Neural progenitor cell (in vitro differentiated cells): ENCODE measurements at places on chromosomes 12 and 14.

- no peak for DNase-seq
These were observed 19.7 kb upstream of the RAB35 start for GRCh38 chr12:120136093-120136770.

DNA sequence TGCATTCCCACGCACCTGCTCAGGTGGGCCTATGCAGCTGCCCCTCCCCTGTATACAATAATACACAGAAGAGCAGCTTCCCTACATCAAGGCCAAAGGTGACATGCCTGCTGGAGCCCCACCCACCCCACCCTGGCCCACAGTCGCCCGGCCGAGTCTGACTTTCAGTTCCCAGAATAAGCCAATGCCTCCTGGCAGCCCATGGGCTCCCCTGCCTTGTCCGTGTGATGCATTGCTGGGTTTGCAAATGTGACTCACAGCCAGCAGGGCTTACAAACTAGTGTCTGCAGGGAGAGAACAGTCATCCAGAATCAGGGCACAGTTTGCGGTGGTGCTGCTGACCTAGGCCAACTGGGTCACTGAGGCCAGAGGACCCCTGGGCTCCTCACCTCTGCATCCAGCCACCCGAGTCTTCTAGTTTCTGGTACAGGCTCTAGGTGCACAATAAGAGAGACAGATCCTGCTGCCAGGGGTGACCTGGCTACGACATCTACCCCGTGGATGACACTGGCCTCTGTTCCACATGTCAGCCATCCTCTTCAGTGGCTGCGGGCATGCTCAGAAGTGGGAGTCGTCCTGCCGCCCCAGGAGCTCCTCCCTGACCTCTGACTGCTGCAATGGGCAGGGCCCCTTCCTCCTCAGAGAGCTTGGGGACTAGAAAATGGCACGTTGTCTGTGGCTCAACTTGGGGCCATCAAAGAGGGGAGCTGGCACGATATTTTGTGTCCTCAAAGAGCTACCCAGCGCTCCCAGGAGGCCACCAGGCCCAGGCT is 84.5 kb downstream of the CHGA start:
- no peak for DNase-seq

- DNase-seq: no peak
These were observed 93.9 kb downstream of the SLC16A7 start for GRCh38 chr12:59689776-59690175.

- DNase-seq: no peak
These were observed 37.2 kb upstream of the RMST start for GRCh38 chr12:97425380-97425779.

- no peak for DNase-seq
These were observed 57.6 kb upstream of the OTOGL start for GRCh38 chr12:80041692-80042091.

DNA sequence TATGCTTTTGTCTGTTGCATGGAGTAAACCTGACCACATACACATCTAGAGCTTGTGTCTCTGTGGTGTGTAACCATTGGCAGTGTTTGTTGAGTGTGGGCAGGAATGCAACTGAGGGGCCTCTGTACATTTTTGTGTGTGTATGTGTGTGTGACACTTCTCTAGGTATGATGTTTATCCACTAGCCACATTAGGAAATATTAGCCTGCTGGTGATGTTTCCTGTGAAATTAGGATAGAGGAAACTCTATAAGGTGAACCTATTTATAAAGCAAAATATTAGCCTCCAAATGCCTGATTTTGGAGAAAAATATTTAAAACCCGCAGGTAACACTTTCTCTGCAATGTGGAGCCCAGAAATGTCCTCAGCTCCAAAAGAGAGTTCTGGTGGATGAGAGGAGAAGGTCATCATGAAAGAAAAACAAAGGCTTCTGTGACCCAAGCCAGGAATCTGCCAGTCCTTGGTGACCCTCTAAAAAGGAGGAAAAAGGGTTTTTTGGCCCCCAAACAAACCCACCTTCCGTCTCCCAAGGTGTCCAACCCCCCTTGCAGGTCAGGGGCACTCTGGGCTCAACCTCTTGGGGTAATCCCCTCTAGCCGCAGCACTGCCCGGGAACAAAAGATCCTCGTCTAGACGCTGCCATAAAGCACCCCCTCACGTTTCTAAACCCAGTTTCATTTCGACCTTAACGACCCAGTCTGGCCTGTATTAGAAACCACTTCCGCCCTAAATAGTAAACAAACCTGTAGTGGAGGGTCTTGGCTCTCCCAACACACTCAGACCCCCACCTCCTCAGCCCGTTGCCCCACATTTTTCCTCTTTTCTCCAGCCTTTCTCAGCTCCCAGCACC is 3.1 kb upstream of the HOTAIR start:
- DNase-seq: no peak

- no peak for DNase-seq
These were observed 297.4 kb upstream of the RTL1 start for GRCh38 chr14:101200650-101201516.

- DNase-seq: no peak
These were observed 105.3 kb downstream of the SLC6A15 start for GRCh38 chr12:84807249-84807648.

DNA sequence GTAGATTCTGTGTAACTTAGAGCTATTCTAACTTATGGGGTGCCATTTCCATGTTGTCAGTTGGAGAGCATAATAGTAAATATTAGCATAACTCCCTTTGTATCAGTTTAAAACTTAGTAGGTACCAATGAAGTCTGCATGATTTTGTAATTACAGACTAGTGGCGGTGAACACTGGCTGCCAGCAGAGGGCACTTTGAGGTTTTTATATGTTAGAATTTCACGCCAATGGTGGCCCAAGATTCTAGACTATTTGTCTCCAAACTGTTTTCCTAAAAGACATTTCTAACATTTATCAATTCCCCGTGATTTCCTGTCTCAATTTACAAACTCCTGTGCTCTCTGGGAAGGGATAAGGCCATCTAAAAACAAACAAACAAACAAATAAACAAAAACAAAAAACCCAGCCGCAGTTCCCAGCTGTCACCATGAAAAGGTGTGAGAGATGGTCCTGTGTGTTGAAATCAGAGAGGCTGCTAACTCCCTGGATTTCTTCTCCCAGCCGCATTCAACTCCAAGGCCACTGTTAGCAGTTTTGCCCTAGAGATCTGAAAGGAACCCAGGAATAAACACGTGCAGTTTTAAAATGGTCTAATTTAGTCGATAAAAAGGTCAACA is 57.6 kb downstream of the BRMS1L start:
- DNase-seq: peak; percentile 59

GRCh38 chr12:113333418-113333750 is 1.5 kb downstream of the SLC8B1 start:
- no peak for DNase-seq

GRCh38 chr14:106209755-106210154 is 683.4 kb downstream of the TMEM121 start:
- DNase-seq: no peak

DNA sequence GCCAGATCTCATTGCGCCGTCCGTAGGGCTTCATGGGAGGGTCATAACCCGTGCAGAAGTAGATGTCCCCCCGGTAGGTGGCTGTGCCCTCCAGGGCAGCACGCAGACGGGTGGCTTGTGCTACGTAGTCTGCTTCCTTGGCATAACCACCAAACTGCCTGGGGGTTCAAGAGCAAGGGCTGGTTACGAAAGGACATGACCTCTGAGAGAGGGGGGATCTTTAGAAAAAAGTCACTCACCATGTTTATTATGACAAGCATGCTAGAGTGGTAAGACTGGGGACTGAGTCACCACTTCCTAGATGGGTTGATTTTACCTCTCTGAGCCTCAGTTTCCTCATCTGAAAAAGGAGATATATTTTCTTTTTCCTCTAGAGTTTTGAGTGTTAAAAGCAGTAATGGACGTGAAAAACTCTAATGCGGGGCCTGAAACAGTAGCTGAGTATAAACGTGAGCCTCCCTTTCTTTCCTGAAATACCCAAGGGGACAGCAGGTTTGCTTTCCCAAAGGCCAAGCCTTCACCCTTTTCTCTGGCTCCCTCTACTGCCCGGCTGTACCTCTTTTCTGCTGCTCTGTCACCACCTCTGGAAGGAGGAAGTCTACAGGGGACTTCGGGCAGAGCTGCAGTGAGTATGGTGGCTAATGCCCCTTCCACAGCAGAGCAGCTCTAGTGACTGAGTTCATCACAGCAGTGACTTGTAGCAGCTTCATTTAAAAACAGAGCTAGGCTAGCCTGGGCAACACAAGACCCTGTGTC is 23.5 kb upstream of the GPRC5D start:
- peak; percentile 54 for DNase-seq

DNA sequence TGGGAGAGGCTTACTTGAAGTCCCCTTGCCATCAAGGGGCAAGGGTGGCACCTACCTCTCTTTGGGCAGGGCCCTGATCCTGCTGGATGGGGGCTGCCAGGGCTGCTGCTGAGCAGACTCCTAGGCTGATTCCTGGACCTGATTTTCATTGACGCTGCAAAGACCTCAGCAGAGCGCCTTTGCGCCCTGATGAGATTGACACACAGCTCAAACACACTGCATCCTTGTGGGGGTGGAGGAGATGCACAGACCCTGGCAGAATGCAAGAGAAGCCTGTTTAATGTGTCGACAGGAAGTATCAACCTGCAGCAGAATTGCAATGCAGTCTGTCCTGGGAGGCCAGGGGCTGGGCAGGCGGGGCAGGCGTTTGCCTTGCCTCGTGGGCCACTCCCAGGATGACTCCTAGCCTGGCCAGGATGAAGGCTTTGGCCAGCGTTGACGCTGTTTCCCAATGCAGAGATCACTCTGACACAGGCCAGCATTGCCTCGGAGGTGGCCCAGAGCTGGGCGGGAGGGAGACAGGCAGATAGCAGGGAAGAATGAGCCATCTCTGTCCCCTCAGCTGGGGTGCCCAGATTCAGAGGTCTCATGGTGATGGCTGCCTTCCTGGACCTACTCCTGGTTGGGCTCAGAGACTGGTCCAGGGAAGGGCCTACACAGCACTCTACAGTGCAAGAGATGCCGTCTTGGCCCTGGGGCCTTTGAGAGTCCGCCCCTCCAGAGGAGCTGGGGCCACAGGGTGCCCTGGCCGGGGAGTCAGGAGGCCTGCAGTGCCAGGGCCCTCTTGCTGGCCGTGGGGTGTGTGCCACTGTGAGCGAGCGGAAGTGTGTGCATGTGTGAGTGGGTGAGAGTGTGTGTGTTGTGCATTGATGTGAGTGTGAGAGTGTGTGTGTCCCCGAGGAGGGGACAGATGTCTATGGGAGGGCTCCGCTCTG is 108.3 kb downstream of the KIF26A start:
- DNase-seq: no peak

DNA sequence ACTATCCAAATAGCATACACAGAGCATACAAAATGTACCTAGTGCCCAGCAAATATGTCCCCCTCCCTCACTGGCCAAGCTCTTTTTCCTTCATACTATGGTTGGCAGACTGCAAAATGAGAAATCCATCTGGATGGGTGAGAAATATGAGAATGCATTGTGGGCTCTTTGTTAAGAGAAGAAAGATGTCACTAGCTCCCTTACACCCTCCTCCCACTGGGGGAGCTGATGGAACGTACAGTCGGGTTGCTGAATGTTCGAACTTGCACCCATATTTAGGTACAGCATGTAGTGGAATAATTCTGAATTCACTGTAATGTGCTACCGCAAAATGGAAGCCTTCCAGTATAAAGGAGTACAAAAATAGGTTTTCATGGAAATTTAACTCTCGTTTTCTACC is 377.4 kb downstream of the GRIN2B start:
- no peak for DNase-seq

- no peak for DNase-seq
These were observed 677.2 kb downstream of the AACS start for GRCh38 chr12:125742413-125742812.

DNA sequence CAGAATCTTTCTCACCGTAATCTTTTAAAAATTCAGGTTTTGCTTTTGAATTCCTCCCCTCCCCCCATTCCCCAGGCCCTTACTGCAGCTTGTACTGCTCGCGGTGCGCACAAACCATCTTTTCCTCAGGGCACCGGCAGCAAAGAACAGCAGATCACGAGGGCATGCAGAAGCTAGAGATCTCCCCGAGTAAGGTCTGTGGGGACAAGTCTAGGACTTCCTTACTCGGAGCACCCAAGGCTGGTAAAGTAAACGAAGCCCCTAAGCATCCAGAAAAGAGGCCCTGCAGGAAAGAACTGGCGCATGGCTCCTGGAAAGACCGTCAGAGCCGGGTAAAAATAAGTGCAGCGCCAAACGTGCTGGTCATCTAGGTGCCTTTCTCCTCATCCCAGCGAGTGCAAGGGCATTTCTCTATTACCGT is 727 bp downstream of the LDHB start:
- peak; percentile 31 for DNase-seq

DNA sequence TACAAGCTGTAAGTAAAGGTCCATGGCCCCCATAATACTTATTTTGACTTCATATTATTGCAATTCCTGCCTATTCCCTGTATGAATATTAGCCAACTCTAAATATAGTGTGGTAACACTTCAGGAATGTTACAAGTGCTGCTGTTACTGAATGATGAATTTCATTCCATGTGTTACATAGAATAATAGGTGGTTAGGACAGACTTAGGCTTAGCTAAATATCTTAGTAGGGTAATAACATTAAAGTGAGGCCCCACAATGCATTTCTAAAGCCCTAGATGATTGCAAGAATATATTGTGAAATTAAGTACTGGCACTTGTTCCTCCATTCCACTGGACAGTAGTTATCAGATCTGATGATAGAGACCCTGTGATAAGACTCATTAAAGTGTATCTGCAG is 182.7 kb downstream of the PCNX1 start:
- no peak for DNase-seq

DNA sequence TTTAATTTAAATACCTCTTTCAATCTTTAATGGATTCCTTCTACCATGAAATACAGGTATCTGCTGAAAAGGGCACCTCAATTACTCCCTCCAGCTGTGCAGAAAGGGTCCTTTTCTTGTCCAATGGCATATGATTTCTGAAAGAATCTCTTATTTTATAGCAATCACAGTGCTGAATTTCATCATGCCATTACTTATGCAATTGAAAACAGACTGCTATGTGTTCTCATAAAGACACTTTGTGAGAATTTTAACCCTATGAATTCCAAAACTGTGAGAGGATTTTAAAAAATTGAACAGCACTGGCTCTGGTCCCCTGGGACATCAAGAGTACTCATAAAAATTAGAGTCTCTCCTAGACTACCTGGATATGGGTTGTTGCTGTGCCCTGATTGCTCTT is 45.9 kb upstream of the CNOT2 start:
- no peak for DNase-seq

- DNase-seq: peak; percentile 77
These were observed at the start of gene DEGS2 for GRCh38 chr14:100159094-100159864. DEGS2 (minus strand) TSS chr14:100159645; CDS start chr14:100159587, 58 bp downstream.

DNA sequence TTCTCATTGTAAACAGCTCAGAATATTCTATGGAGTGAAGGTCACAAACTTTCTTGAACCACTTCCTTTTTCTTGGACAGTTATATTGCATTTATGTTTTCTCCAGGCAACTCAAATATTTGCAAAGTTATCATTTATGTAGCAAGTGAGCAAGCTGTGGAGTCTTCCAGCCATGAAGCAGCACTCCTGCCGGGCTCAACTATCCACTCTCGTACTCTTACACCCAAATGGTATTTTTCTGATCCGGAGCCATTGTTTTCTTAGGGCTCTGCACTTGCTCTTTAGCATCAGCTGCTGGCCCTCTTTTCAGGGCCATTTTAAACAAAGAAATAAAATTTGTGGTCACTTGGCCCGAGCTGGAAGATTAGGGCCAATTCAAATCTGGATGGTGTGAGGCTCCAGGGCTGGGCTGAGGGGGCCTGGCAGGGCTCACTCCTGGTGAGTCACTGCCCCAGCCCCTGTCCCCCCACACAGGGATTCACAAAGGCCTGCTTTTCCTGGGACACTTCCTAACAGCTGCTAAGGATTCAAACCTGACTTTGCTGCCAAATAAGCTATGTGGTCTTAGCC is 19.7 kb downstream of the SYNE3 start:
- no peak for DNase-seq

GRCh38 chr14:70416338-70416724 is 559 bp downstream of the SYNJ2BP start:
- DNase-seq: no peak

GRCh38 chr14:70116278-70116677 is 72.5 kb downstream of the SLC8A3 start:
- no peak for DNase-seq
